Pulmonary artery endothelial cell (primary cell): ENCODE measurements at places on chromosomes 5 and 9.

DNA sequence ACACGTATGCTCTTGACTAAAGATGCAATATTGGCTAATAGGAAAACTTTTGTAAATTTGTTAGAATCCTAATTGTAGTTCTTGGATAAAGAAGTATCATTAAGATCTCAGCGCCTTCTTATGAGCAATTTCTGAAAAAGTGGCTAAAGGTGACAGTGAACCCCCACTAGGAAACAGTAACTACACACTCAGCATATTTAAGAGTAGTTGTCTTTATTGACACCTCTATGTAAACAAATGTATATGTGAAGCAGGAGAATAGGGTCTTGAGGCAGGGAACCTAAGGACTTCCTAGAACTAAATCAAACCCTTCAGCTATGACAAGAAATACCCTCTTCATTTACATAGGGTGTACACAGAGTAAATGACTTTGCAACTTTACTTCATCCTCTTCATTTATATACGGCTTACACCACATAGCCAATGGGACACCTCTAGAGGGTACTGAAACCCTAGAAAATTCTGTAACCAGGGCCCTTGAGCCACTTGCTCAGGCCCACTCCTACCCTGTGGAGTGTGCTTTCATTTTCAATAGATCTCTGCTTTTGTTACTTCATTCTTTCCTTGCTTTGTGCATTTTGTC, 2.8 kb downstream of the NIPSNAP3A start:
- DNase-seq = no peak

GRCh38 chr9:98555651-98556465, 152.9 kb downstream of the GABBR2 start:
- DNase-seq = no peak

DNA sequence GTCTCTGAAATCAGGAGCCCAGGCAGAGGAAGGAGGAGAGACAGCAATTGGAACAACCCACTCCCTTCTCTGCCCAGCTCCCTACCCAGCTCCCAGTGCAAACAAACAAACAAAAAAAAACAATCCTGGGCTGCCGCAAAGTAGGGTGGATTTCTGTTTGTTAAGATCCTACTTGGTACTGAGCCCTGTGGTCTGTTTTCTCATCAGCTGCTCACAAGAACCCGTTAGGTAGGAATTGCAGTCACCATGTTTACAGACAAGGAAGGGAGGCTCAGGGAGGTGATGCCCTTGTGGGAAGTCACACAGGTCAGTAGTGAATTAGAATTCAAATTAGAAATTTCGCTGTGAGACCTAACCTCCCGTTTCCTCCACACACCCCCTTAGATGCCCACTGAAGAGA, 128.8 kb upstream of the RAD23B start:
- DNase-seq = no peak

DNA sequence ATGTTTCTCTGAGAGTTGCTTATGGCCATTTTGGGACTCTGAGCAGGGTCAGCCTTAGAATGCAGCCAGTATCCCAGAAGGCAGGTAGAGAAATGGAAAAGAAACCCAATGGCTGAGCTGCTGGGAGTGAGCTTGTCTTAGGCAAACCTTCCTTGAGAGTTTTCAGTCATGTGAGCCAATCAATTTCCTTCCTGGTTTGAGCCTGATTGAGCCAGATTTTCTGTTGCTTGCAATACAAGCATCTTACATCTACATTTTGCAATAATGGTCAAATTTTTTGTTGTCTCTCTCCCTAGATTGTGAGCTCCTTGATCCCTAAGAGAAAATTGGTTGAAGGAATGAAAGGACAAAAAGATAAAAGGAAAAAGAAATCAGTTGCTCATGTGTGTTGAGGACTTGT, 155.3 kb downstream of the SNX18 start:
- DNase-seq = no peak

DNA sequence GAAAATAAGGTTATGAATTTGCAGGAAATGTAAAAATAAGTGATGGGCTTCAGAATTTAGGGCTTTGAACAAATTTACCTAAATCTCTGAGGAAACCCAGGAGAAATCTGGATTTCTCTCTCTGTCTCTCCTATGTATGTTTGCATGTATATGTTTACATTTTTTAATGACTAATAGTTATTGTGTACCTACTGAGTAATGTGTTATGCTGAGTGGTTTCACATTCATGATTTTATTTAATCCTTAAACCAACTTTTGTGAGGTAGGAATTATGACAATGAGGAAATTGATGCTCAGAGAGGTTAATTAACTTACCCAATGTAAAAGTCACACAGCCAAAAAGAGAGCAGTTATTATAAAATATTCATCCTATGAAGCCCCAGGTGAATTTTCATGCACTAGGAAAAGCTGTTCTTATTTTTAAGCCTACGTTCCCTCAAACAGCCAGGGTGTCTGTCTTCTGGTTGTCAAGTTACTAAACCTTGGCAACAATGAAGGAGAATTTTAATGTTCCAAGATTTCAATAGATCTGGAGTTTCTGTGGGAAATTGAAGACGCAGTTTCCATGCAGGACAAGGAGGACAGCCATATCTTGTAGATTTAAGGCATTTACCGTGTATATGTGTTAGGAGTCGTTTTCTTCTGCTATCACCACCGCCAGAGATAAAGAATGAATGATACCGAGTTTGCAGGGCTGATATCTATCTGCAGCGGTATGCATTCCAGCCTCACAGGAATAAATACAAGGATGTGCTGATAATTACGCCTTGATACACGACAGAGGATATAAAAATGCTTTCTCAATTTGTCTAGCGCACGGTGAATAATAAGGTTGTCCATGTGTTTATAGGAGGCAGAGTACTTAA, 484.8 kb downstream of the ZSWIM6 start:
- no peak for DNase-seq

DNA sequence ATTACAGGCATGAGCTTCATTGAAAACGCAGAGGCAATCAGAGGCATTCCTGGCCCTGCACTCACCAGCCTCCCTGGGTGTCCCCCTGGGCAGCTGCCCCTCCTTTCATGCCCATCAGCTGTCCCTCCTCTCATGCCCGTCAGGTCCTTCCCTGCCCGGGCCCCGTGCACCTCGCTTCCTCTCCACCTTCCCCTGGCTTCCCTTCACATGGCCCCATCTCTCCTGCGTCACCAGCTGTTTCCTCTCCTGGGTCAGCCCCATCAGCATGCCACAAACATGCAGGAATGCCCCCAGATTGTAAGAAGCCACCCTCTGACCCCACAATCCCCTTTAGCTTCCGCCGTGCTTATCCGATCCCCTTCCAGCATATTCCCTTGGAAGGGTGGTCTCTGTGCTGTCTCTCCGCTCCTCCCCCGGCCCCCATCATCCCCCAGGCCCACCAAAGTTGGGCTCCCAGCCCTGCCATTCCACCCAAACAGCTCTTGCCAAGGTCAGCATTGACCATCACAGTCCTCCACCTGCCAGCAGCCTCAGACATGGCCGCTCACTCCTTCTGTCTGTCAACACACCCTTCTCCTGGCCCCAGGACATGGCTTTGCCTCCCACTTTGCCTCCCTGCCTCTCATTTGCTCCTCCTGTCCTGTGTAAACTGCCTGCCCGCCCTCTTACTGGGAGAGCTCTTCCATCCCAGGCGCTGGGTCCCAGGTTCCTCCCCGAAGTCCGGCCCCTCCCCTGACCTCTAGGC, 98.6 kb upstream of the IER5L start:
- DNase-seq = no peak

DNA sequence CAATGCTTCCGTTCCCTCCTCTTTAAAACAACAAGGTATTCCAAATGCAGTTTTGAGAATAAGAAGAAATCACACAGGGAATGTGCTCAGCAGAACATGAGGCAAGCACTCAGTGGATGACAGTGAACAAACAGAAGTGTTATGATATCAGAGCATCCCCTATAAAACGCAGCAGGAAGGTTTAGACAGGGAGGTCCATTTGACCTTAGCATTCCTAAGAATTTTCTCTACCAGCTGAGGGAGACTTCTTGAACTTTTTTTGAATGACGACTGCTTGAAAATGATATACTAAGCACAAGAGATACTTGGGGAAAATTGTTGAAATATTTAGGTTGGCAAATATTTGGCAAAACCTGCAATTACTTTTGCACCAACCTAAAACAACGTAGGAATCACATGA, 3.9 kb downstream of the AMACR start:
- DNase-seq = no peak

DNA sequence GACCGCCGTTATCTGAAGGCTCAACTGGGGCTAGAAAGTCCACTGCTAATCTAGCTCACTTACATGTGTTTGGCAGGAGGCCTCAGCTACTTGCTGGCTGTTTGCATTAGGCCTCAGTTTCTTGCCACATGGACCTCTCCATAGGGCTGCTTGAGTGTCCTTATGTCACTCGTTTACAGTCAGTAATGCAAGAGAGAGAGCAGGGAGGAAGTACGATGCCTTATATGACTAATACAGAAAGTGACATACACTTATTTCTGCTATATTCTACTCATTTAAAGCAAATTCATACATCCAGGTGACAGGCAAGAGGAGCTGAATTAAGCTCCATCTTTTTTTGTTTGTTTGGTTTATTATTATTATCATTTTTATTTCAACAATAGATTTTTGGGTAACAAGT, 179.6 kb downstream of the LURAP1L start:
- DNase-seq = no peak

DNA sequence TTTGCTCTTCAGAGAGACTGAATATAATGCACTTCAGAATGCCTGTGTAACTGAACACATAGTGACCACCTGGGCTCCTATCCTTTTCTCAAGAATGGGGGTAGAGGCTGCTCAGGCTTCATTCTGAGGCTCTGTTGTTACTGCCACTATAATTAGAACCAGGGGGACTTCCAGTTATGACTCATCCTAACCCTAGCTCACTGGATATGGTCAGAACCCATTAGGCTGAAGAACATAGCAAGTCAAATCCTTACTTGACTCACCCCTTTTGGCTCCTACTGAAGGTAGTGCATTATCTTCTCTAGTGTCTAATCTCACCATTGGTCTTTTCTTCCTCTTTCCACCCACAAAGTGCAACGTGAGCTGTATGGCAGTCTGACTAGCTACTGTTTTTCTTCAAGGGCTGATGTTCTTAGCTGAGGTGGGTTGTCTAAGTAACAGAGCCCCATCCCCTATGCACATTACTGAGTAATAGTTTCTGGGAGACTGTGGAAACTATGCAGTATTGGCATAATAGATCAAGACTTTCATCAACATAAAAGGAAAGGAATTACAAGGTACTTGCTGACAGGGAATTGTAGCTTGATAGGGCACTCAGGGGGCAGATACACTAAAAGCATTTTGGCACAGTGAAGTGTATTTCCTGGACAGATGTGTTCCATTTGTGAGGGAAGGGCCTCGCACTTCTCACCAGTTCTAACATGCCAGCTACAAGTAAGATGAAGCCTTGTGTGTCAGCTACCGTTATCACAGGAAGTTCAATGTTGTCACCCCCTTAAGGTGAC, 431.0 kb upstream of the MEF2C start:
- DNase-seq = peak; percentile 15

DNA sequence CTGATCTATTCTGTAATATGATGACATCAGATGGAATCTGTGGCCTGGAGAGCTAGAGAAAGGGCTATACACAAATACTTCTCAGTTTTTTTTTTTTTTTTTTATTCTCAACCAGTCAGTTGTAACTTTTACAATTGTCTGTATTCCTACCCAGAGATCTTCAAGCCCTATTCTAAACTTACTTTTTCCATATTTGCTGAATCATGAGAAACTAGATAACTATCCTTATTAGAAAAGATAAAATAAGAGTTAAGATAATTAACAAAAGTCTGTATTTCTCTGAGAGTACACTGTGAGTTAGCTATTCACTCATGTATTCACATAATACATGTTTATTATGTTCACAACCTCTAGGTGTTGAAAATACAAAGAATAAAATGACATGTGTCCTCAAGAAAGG, 1575.9 kb downstream of the EFNA5 start:
- no peak for DNase-seq

- no peak for DNase-seq
Observed at GRCh38 chr5:67094476-67095300, 101.9 kb downstream of the CD180 start.

DNA sequence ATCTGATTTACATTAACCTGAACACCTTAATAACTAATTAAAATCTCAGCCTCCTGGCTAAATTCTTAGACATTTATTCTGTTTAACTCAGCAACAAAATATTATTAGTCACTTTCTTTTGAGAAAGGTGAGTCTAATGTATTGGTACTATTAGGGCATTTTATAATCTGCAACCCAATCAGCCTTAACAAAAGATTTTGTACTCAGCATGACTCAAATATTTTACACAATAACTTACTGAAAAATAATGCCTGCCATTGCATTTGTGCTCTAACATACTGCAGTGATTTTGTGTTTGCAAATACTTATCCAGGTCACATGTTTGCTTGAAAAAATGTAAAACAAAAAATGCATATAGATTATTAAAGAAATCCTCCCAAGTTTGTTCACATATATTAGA, 1129.9 kb downstream of the TAF11L14 start:
- DNase-seq = no peak

DNA sequence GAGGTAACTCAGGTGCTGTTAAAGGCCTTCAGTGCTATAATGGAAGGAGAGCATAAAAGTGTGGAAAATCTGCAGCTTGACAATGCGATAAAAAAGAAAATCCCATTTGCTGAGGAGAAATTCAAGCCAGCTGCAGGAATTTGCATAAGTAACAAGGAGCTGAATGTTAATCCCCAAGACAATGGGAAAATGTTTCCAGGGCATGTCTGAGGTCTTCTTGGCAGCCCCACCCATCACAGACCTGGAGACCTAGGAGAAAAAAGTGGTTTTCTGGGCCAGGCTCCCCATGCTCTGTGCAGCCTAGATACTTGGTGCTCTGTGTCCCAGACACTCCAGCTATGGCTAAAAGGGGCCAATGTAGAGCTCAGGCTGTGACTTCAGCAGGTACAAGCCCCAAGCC, 1159.6 kb downstream of the CDH18 start:
- no peak for DNase-seq

DNA sequence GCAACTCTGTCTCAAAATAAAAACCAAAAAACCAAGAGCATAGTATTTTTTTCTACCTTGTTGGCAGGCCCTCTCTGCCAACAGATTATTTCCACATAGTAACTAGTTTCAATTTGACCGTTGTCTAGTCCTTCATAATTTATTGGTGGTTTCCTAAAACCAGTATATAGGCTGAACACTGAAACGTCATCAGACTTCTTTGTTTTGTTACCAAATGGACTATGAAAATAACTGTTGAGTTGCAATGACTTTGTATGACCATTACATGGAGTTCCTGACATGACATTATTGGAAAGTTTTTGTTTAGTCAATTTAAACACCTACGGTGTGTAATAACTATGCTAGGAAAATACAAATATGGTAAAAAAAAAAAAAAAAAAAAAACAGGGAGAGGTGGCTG, 1.7 kb downstream of the AGGF1 start:
- no peak for DNase-seq

- DNase-seq = no peak
Observed at GRCh38 chr5:167819406-167819805, 472.0 kb upstream of the WWC1 start.

GRCh38 chr9:35606138-35606504, 1.1 kb downstream of the TESK1 start:
- no peak for DNase-seq

DNA sequence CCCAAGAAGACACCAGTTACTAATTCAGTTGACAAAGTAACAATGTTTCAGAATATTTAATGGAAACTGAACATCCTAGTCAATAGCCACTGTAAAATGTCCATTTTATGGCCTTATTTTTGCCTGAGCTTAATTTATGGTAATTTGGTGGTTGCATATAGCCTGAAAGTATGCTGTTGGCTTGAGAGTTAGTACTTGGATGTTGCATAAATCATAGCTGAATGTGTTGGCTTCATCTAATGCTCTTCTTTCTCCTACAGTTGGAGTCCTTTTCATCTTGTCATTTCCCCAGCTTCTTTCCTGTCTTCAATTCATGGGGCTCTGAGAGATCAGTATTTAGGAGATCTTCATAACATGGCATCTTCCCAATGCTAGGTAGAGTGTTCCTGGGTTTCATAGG, 164.6 kb downstream of the MAT2B start:
- no peak for DNase-seq

- no peak for DNase-seq
Observed at GRCh38 chr9:93476924-93477323, 23.5 kb upstream of the FAM120AOS start.
